ENCODE measurements at places on chromosomes 5 and 9.

DNA sequence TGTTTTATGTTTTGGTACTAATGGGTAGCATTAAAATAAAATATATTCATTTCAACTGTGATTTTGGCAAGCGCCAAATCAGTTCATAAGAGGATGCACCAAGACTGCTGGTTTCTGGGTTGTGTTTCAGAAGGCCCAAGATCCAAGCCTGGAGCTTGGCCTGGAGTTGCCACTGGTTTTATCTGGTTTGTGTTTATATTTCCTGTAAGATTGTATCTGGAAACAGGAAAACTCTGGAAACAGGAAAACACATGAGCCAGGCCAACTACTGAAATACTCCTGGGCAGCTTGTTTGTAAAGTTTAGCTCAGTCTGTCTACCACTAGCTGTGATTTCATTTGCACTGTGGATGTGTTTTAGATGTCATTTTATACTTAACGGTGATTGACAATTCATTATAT lies 5.5 kb downstream of the FSTL4 start:
- DNase-seq: no peak

- DNase-seq: no peak
Observed at GRCh38 chr9:124370896-124371582, 44.2 kb downstream of the PSMB7 start.

DNA sequence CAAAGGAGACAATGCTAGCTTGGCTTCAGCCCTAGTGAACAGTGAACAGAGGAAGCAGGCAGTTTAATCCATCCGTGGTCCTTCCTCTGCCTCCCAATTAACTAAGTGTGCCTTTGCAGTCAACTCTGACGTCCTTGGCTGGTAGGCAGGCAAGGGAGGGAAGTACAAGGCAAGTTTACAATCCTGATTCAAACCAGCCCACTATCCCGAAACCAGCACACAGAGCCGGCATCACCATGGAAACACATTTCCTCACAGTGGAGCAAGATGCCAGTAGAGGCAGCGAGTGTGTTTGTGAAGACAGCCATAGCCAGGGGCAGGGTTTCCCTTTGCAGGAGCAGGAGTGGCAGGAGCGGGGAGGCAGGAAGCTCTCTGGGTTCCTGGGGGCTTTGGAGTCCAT lies 73.9 kb downstream of the GOLPH3 start:
- no peak for DNase-seq

DNA sequence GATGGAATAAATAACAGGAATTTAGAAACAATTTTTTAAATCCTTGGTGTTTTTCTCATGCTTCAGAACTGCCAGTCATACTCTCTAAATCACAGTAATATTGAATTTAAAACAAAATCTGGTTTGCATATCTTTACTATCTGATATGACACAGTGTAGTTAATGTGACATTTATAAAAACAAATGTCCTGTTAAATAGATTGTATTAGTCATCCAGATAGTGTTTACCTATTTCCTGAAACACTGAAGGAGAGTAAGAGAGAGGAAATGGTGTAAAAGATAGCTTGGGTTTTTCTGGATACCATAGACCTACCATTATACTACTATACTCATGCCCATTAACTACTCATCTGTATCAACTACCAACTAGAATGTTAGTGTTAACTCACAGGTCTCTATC lies 292.3 kb downstream of the MAN2A1 start:
- DNase-seq: no peak

GRCh38 chr5:179266291-179267070 lies 78.8 kb downstream of the ADAMTS2 start:
- no peak for DNase-seq

GRCh38 chr5:18312016-18312415 lies 677.8 kb downstream of the TAF11L14 start:
- no peak for DNase-seq

- no peak for DNase-seq
Observed at GRCh38 chr9:119053070-119053469, 316.2 kb downstream of the BRINP1 start.

DNA sequence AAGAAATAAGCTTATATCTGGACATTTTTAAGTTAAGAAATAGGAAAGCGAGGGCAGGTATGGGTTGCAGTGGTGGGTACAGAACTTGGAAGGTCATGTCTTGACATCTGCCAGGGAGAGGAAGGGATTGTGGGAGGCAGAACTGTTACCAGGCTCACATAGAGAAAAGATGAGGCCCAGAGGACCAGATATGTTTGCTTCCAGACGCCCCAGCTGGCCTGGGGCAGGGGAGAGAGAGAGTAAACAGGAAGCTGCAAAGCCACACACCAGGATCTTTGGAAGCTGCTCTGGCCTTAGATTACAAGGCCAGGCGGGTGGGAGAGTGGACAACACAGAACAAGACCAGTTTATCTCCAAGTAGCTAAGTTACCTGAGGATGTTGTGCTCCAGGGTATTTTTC lies 71.2 kb downstream of the MARCHF11 start:
- no peak for DNase-seq
